ENCODE measurements at places on chromosomes 1 and 21.

DNA sequence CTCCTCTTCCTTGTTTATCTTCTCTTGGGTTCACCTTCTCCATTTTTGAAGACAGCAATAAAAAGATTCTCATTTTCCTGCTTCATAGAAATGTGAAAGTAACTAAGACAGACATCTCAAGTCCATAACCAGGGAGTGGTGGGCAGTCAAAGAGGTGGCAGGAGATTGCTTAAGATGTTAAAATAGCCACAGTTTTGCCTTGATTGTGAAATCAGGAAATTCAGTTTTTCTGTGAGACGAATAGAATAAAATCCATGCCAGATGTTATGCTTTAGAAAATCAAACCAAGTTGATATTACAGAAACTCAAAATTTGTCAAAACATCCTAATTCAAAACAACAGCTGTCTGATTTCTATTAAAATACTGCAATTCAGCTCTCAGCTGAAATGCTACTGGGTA, 57.2 kb downstream of the TNN start:
- DNase-seq, result no peak

DNA sequence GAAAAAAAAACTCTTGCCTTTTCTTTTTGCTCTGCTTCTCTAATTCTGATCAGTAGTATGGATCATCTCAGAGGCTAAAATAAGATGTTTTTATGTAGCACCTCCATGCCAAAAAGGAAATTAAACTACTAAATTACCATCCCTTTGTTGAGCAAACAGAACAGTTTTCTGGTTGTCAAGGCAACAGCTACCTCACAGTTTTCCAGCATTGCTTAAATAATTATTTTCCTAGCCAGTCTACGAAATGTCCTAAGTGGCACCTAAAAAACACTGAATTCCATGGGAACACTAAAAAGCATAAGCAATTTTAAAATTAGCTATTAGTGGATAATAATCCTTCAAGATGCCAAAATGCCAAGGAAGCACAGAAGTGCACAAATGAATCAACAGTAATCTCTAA, 61.7 kb downstream of the ARID4B start:
- no peak for DNase-seq

DNA sequence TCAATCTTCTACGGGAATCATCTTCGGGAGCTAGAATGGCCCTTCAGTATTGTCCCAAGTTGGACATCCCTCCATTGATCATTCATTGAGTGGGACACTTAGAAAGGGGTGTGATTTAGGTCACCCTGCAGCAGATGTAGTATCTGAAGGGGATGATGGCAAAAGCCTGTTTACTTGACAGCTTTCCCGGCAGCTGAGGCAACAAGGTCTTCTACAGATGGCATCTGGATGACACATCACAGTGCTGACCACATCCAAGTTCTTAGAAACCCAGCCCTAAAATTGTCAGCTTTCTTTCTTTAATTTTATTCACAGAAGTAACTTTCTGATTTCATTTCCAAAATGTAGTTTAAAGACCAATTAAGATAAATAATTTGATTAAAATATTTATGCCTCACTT, 150.3 kb downstream of the AMY1C start:
- no peak for DNase-seq

DNA sequence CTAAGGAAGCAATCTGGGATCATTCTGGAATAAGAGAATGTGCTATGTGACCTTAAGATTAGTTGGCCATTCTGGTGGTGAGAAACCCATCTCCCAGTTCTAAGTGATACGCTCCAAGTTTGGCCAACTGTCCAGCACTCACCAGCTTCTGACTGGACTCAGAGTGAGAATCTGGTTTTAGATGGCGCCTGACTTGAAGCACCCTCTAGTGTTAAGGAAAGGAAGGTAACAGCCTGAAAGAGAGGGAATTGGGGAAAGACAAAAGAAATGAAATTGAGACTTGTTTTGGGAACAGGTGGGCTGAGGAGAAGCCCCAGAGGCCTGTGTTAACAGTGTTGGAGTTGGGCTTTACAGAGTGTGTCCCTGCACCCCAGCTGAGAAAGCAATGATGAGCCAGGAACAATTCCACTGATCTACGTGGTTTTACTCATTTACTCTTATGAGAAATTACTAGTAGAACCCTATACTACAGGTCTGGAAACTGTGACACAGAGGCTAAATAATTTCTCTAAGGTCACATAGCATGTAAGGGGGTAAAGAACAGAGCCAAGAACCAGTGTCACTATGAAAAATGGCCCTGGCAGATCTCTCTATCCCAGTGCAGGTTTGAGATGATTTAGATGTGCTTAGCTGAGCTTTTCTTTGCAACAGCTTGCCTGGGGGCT, 9.3 kb upstream of the FCAMR start:
- no peak for DNase-seq

GRCh38 chr1:2801535-2802291, at the start of gene TTC34:
TTC34 (minus strand) TSS chr1:2801693; CDS start chr1:2800827, 866 bp downstream.
- peak; percentile 31 for DNase-seq

DNA sequence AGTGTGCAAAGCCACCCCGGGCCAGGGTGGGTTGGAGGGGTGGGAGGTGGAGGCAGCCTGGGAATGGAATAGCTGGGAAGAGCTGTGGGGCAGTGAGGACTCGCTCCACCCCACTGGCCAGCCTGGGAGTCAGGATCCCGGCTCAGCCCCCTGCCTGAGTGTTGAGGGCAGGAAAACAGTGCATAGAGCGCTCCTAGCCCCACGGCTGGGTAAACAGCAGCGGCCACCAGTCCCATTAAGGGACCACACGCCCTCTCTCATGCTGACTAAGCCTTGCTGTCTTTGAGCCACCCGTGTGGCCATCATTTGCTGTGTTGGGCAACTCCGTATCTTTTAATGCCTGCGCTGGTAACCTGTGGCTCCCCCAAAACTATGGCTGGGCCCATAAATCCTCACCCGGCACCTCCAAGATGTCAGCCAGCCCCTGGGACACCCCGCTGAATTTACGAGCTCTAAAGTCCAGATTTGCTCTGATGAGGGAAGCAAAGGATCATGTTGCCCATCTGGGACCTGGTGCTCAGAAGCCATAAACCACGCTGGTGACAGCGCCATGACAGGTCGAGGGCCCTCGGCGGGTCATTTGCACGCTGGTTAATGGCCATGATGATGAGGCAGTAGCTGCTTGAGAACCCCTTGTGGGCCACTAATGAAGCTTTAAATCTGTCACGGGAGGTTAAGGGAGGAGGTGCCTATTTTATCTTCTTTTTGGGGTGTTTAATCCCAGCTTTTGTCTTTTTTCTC, 34.9 kb downstream of the SYF2 start:
- no peak for DNase-seq

DNA sequence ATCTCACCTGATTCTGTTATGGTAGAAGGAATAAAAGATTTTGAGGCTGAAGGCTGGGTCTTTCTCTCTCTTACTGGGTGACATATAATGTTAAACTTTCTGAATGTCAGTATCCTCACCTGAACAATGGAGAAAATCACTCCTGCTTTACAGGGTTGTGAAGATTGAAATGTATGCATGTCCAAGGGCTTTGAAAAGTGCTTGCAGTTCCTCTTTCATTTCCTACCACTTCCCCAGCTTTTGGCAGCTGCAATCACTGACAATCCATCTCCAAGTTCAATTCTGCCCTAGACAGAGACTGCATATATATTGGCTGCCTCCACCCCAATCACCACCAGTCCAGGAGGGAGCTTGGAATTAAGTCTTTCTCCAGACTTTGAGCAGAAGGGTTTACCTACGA, 39.8 kb downstream of the FAM78B start:
- DNase-seq, result no peak

DNA sequence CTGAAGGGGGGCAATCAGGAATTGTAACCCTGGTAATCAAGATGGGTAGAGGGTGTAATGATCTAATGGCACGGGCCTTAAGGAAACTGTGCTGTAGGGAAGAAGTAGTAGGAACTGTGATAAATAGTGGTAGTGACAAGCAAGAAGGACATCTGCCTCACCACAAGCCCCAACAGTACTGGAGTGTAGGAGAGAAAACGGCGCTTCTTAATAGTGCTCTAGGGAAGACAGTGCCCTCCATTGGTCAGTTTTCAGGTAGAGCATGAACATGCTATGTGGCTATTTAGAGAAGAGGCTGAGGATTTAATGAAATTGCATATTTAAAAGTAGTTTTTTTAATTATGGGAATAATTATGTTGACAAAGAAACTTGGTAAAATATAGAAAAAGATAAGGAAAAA, 32.2 kb downstream of the SLC30A7 start:
- DNase-seq, result no peak

DNA sequence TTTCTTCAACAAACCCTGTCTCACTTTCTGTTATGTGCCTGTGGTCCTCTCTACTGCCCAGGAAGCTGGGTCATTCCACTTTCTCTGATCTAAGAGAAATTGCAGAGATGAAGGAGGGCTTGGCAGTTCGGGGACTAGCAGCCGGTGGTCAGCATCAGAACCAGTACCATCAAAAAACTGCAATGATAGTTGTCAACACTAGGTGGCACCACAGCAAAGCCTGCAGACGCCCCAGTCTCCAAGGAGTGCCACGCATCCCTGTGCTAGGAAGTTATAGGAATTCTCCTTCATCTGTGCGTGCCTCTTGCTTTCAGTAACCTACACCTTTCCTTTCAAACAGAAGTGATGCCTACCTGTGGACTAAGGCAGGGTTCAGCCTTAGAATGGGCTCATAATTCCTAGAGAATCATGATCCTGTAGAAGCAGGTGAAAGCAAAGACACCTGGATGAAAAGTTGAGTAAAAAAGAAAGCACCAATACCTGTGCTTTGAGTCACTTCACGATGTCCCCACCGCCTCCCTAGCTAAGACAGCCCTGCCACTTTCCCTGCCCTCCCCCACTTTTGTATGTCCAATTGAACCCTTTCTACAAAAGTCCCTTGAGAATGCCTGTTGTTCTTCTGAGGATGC, 129.2 kb downstream of the ADAMTS1 start:
- DNase-seq, result no peak

DNA sequence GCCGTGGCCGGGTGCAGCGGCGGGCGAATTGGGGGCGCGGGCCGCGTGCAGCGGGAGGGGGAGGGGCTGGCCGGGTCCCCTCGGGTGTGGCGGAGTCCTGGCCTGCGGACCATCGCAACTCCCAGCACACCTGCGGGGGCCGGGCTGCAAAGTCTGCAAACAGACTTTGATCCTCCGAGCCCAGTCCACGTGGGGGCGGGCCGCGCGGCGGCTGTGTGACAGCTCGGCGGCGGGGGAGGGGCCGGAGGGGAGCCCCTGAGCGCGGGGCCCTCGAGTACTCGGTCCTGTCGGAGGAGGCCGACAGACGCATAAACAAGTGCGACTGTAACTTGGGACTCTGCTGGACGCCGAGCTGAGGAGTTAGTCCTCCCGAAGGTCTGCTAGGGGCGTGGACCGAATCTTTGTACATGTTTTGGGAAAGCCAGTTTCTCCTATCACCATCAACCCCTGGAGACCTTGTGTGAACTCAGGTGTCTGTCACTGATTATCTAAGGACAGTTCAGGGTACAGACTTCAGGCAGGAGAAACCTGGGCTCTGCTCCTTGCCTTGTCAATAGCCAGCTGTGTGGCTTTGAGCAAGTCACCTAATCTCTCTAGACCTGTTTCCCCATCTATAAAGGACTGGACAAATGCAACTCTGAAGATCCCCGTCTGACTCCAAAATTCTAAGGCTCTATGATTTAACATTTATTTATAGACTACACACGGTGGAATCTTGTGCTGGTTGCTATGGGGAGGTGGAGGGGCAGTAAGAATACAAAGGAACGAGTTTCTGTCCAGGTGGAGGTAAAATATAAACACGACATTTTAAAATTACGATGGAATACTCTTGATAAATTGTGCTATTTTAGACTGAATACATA, 710 bp upstream of the SLC30A1 start:
- DNase-seq, result peak; percentile 83

GRCh38 chr1:217857061-217857460, 225.9 kb downstream of the SPATA17 start:
- DNase-seq, result no peak

GRCh38 chr21:43824333-43825241, 35.2 kb downstream of the RRP1 start:
- DNase-seq, result no peak

GRCh38 chr21:41419921-41420862, 5.8 kb upstream of the MX1 start:
- peak; percentile 64 for DNase-seq

- no peak for DNase-seq
These were observed 47.5 kb upstream of the IPO9 start for GRCh38 chr1:201781437-201781836.

- DNase-seq, result no peak
These were observed 732 bp downstream of the ABCG1 start for GRCh38 chr21:42219606-42220137.

GRCh38 chr1:10730985-10731384, 65.5 kb downstream of the CASZ1 start:
- no peak for DNase-seq

DNA sequence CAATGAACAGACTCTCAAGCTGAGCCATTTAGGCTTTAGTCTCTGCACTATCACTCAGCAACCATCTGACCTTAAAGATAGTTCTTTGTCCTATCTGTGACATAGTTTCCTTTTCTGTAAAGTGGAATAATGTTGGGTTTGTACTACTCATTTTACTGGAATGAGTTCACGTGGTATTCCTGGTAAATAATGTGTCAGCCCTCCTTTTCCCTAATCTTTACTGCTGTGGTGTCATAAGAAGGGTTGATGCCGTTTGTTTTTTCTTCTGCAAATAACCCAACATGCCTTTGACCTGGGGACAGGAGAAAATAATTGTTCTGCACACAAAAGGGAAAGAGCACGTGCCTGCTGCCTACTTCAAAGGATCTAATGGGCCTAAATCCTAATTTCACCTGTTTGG, 297.8 kb downstream of the BRINP3 start:
- no peak for DNase-seq

DNA sequence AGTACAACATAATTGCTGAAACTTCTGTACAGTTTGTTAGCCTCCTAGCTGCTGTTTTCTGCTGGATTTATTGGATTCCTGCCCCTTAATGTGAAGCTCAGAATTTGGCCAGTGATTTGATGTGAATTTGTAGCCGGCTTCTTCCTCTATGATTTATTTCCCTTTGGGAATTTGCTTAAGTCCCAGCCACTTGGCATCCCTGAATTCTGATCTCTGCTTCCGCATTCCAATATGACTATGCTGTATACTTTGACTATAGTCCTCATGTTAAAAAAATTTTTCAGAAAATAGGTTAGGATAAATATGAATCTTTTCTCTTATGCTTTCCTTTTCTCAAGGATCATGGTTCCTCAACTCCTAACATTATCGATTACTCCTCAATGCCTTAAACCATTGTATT, 12.4 kb upstream of the LRIF1 start:
- DNase-seq, result no peak

DNA sequence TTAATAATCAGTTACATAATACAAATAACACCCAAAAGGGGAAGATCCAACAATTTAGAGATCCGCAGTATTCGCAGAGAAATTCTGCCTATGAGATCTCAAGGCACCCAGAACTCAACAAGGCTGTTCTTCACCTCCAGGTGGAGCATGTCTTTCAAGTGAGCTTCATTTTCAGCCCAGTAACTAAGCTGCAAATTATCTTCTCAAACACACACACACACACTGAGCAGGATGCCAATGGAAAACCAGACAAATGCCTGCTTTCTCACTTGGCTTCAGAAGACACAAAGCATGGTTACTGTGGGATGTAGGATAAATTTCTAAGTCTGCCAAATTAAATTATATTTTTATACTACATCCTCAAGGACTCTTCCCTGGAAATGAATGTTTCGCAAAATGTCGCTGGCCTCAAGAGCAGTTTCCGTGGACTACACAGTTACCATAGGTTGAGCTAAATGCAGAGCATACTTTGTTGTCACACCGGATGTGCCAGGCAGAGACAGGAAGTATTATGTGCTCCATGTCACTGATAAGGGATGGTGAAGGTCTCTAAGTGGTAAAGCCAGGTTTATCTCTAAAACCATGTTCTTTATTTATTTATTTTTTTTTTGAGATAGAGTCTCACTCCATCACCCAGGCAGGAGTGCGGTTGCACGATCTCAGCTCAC, 30.3 kb downstream of the UBR4 start:
- no peak for DNase-seq

All from activated CD8-positive, alpha-beta memory T cell treated with anti-CD3 and anti-CD28 coated beads, Interleukin-2, amount 50 U/mL, for 4 hours (primary cell).